ENCODE measurements at places on chromosomes 7 and 10.

- no peak for DNase-seq
Observed at GRCh38 chr7:22578007-22578733, 78.2 kb upstream of the STEAP1B start.

DNA sequence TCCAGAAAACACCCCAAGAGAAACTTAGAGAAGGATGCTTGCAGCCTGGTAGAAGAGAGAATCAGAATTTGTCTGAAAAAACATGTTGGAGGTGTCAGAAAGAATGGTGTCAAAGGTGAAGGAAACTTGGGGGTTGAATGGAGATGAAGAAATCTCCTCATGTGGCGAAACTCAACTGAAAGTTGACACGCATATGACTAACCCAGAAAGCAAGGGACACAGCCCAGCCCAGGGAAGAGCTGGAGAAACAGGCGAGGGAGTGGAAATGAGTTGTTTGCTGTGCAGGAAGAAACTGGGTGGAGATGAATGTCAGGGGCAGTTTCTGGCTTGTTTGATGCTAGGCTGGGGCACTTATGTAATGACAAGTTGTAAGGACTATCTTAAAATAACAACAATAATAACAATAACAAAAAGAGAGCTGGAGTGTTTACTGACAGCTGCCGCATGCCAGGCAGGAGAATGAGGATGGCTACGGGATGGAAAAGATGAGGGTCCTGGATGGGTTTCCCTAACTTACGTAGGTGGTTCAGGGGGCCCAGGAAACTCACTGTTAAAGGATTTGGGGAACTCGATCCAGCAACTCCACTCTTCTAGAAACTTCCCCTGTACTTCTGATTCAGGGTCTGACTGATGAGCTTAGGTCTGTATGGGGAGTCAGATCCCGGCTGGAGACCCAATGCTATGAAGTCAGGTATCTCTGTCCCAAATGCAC is 57.4 kb downstream of the MAP3K8 start:
- DNase-seq = no peak

GRCh38 chr7:94104301-94104700 is 100.1 kb upstream of the BET1 start:
- no peak for DNase-seq

DNA sequence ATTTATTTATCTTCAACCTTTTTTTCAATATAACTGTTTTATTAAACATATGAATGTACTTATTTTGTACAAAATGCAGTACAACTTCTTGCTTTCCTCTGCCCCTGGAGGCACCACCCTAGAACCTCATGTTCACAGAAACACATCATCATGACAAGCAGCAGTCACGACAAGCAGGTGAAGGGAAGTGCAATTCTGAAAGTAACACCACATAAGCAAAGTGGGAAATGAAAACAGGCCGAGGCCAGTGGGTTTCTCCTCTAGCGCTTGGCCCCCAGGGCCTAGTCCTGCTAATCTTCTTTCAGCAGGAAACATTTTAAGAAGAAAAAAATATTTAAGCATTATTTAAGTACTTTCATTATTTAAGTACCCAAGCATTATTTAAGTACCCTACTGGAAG is 598.1 kb downstream of the SH2D4B start:
- no peak for DNase-seq
